Esophagus muscularis mucosa (tissue), 4 donors: ENCODE measurements at places on chromosomes 7 and 10. TPM values are rescaled to one million over a fixed set of nuclear protein-coding genes. Genes with fewer than 3 reads are reported as not detected.

- DNase-seq, result no peak
- no peaks in the 10 kb centered on the region for H3K36me3 ChIP-seq
- H3K27ac ChIP-seq, result no peak overlapping the region
- no peaks in the 10 kb centered on the region for H3K27me3 ChIP-seq
- H3K4me1 ChIP-seq, result no peaks in the 10 kb centered on the region
- no peak overlapping the region for H3K4me3 ChIP-seq
Observed at GRCh38 chr7:115654384-115655214, 376.0 kb downstream of the TFEC start.

DNA sequence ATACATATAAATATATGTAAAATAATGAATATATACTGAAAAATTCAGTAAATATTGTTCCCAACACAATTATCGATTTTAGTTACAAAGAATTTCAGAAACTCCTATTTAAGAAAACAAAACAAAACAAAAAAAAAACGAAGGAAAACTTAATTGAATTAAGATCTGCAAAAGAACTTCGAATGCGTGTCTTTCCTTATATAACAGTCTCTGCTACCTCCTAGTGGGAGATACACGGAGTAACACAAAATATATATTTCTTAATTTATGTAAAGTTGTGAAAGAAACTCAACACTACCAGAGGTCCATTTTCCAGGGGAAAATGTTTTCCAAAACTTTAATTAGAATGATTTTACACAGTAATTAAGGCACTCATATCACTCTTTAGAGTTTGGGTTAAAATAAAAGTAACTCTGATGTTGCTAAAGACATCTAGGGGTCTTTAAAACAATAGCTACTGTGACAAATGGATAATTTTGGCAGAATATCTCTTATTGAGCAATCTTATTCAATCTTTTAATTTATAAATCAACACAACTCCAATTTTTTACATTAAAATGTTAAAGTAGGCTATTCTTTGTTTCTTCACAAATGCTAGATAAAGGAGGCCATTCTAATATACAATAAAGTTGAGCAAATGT is 41.6 kb downstream of the NEBL start:
- no peak for DNase-seq
- no peaks in the 10 kb centered on the region for H3K36me3 ChIP-seq
- no peaks in the 10 kb centered on the region for H3K4me1 ChIP-seq

GRCh38 chr7:29139796-29140195 is 6.5 kb downstream of the CPVL start:
- H3K4me1 ChIP-seq, result no peaks in the 10 kb centered on the region
- DNase-seq, result no peak
- H3K27ac ChIP-seq, result no peak overlapping the region
- H3K27me3 ChIP-seq, result peaks cover 27% of the 10 kb centered on the region
- H3K4me3 ChIP-seq, result no peak overlapping the region

- no peaks in the 10 kb centered on the region for H3K4me1 ChIP-seq
- H3K27ac ChIP-seq, result no peak overlapping the region
- H3K36me3 ChIP-seq, result no peaks in the 10 kb centered on the region
- no peak overlapping the region for H3K4me3 ChIP-seq
- H3K27me3 ChIP-seq, result no peaks in the 10 kb centered on the region
Observed at GRCh38 chr10:126397640-126398382, 9.5 kb upstream of the ADAM12 start.

DNA sequence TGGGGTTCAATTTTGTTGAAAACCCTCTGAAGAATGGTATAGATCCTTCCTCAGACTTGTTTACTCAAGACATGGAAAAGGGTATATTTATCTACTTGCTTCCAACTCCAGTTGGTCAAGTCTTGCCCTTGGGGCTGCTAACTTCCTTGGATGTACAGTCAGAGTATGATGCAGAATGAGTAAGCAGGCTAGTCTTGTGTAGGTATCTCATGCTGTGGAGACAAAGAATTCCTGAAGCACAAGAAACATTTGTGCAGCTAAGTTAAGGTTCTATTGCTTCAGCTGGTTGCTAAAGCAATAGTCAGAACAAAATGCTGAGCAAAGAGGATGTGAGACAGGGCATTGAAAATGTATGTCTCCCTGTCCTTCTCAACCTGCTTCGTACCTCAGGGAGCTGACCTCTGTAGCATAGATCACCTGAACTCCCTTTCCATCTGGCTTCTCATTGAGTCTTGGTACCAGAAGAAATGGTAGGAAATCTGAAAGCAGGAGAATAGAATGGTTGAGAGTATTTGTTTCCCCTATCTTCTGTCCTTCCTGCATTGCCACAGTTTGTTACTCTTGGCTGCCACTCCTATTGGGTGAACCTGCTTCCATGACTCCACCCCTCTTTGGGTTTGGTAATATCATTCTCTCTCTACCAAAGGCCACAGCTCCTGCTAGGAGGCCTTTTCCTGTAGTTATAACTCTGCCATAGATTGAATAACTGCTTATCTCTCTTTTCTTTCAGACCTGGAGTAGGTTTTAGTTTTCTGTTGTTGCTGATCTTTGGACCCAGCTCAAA is 346.0 kb downstream of the PHF14 start:
- DNase-seq, result no peak
- H3K4me1 ChIP-seq, result no peaks in the 10 kb centered on the region
- no peaks in the 10 kb centered on the region for H3K36me3 ChIP-seq
- no peak overlapping the region for H3K4me3 ChIP-seq

DNA sequence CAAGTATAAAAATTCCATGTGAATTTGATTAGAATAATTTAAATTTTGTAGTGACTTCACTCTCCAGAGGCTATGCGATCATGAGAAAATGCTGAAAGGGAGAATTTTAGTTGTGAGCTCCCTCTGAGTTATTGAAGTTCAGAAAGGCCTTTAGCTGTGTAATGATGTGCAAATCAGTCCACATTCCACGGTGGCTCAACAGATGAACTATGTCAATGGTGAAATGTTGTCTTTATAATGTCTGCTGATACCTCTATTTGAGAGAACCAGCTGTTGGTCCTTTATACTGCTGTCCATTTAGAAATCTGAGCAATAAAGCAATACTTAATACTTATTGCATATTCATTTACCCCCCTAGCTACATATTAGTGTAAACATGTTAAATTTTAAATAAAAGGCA is 7.1 kb upstream of the ITGB8 start:
- H3K27ac ChIP-seq, result no peak overlapping the region
- no peak overlapping the region for H3K4me3 ChIP-seq
- no peaks in the 10 kb centered on the region for H3K36me3 ChIP-seq
- H3K27me3 ChIP-seq, result no peaks in the 10 kb centered on the region

Gene OSBPL3
- 2.6 TPM for total RNA-seq

Gene PKD2L1
- not detected for total RNA-seq

Gene SLC26A5
- total RNA-seq, result not detected

Gene LIPF
- total RNA-seq, result not detected
